ENCODE measurements at places on chromosomes 5 and 9.
A peak's percentile ranks its signal among the peaks of the same experiment; 100 is the strongest.

- DNase-seq = no peak
Observed at GRCh38 chr5:1279443-1280151, 15.3 kb downstream of the TERT start.

DNA sequence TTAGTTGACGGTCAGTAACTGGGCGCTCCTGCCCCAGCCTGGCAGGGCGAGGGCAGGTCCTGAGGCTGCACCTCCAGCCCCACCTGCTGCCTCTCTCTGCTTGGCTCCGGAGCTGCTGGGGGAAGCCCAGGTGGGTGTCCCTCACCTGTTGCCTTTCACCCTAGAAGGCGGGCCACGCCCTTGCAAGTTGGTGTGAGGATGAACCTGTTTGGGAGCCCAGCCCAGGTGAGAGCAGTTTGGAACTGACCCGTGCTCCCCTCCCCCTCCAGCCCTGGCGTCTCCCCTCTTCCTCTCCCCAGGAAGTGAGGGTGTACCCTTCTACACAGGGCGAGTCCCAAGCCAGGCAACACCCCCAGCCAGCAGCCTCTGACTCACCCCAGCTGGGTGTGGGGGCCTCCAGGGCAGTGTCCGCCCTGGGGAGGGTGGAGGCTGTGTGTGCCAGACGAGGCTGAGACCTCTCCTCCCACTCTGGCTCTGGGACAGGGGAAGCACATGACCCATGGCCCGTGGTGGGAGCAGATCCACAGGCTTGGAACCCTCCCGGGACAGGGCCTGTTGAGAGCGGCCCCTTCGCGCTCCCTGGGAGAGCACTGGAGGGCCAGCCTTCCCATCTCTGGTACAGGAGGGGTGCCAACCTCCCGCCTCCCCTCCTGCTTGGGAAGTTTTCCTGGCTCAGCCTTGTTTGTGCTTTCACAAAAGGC is 10.4 kb downstream of the LRRC8A start:
- no peak for DNase-seq

DNA sequence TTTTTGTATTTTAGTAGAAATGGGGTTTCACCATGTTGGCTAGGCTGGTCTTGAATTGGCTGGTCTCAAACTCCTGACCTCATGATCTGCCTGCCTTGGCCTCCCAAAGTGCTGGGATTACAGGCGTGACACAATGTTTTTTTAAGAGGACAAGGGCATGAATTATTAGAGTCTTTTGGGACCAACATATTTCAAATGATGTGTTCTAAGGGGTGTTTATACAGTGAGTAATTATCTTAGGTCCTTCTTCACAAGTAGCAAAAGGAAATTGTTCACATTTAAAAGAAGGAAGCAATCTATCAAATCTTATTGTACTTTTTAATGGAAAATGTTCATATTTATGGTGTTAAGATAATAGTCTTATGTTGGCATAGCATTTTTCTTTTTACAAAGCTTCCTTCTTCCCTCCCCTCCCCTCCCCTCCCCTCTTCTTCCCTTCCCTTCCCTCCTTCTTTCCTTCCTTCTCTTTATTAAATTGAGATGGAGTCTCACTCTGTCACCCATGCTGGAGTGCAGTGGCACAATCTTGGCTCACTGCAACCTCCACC is 6.7 kb downstream of the GNG10 start:
- no peak for DNase-seq

- DNase-seq = no peak
Observed at GRCh38 chr5:148561801-148562311, 92.5 kb downstream of the HTR4 start.

- DNase-seq = no peak
Observed at GRCh38 chr9:122860319-122861142, 32.1 kb upstream of the PDCL start.

GRCh38 chr5:670396-671270 is 22.5 kb downstream of the TPPP start:
- no peak for DNase-seq

DNA sequence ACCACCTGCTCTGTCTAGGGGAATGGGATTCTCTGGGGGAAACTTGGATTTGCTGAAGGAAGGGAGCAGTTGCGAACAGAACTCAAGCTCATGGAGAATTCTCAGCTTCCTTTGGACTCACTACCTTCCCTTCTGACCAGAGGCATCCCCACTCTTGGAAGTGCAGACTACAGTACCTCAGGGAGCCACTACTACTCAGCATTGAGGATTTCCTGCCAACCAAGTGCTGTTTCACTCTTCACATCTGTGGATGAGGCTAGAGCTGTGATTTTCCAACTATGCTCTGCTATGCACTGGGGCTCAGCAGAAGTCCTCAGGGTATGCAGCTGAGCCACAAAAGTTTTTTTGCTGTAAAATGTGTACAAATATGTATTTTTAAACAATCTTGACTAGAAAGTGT is 43.9 kb downstream of the MACROH2A1 start:
- no peak for DNase-seq

- no peak for DNase-seq
Observed at GRCh38 chr5:89948977-89949376, 460.6 kb downstream of the CETN3 start.

DNA sequence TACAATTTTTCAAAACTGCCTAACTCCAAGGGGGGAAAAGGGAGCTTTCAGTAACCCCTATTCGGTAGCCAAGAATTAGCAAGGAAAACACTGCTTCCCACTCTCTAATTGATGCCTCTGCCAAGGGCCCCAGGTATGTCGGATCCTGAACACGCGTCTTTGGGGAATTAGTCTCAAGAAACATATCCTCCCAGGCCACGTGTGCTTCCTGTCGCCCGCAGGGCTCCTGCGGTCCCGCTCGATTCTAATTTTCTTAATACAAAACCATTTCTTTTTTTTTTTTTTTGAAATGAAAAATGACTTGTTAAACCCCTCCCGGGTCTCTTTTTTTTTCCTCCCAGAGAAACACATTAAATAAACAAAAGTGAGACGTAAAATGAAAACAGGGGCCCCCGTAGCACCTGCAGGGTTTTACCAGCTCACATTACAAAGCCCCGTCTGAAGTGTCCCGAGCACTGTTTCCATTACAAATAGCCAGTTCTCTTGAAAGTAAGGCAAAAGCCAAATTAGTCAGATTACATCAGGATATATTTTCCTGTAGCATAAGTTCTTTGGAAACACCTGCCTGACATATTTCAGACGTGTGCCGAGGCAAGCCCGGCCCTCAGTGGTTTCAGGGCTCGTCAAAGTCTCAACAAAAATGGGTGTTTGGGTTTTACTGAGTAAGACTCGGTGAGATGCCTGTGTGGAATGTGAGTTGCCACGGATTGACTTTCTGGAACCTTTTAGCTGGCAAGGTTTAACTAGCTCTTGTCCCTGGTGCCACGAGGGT is 21.5 kb downstream of the SMIM23 start:
- DNase-seq = no peak

GRCh38 chr5:132477784-132478365 is 12.7 kb downstream of the IRF1 start:
- DNase-seq = no peak

- DNase-seq = no peak
Observed at GRCh38 chr5:8429778-8430758, 561.1 kb downstream of the MTRR start.

GRCh38 chr5:131378721-131379541 is 115.1 kb downstream of the CDC42SE2 start:
- no peak for DNase-seq

- DNase-seq = no peak
Observed at GRCh38 chr5:538801-539468, 14.7 kb upstream of the SLC9A3 start.

DNA sequence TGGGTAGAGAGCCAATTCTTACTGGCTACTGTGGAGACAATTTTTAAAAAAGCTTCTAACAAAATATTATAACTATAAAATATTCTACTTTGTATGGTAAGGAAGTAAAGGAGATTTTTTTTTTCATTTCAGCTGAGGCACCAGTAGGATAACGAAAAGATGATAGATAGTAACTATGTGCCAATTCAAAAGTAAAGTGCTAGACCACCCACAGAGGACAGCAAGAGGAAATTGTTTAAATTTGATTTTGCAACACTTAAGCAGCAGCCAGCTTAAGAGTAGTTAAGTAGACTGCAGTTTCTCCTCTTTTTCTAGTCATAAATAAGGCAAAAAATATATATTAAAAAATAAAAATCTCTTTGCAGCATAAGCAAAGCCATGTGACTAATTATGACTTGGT is 1539.3 kb upstream of the ACO1 start:
- DNase-seq = no peak

DNA sequence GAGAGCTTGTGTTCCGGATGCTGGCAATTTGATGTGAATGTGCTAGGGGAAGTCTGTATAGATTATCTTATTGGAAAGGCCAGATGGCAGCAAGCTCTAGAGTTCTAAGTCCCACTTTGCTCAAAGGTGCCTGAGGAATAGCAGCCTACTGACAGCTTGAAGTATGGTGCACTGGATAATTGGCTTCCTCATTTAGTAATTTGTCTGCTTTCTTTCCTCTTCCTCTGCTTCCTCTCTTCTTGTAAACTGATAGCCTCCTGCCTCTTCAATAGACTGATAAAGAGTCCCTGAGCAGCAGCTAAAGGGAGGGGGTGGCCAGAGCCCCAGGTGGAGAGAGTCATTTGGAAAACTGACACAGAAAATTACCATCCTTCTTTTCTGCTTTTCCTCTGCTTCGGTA is 177.3 kb downstream of the FGF1 start:
- DNase-seq = no peak

- no peak for DNase-seq
Observed at GRCh38 chr9:121185178-121185745, 16.4 kb downstream of the RAB14 start.

DNA sequence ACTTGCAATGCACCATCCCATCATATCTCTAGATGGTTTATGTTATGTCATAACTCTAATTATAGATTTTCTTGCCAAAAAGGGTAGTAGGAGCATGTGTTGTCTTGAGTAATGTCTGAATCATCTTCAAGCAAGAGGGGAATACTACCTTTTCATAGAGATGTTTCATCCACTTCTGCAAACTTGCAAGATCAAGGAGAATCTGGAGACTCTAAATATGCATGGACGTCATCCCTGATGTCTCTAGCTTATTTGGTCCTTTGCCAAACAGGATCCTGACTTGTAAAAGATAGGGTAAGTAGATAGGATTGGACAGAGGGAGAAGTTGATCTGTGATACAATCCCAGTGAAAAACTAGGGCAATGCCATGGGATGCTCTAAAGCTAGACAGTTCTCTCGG is 246.5 kb downstream of the DMRTA1 start:
- DNase-seq = no peak

DNA sequence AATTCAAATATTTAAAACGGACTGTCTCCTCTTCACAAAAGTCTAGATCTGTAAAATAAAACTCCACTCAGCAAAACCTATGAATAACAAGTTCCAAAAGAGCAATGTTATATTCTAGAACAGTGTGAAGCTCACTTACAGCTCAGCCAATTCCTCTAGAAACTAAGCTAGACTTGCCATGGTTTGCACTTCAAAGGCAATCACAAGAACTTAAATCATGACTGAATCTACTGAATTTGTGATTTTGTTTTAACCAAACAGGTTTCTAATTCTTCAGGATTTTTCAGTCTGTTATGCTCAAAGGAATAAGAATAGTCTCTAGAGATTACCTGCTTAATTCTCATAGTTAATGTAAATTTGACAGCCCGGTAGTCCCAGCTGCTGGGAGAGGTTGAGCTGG is 1.4 kb upstream of the PKD2L2 start:
- no peak for DNase-seq

- DNase-seq = no peak
Observed at GRCh38 chr5:178207917-178208280, 3.6 kb downstream of the HNRNPAB start.

DNA sequence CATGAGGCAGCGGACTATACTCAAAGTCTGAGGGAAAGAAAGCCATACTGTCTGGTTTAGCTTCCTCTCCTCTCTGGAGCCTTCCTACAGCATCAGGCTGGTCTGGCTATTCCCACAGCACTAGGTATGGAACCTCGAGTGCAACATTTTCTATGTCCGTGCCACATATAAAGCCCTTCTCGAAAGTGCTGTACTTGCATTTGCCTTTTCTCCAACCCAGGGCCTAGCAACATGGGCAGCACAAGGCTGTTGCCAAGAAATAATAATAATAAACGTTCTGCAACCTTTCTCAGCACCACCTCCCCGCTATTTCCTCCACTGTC is 804 bp downstream of the MED10 start:
- DNase-seq = no peak

- DNase-seq = no peak
Observed at GRCh38 chr5:14483504-14484157, 98.0 kb upstream of the OTULINL start.

- DNase-seq = peak; percentile 74
Observed at GRCh38 chr9:110048403-110048975, 159.5 kb downstream of the C9orf152 start.

Data from stimulated activated CD4-positive, alpha-beta T cell treated with anti-CD3 and anti-CD28 coated beads, Interleukin-1b, Interleukin-23, amount 100 ng/mL, for 1 hour (primary cell).